ENCODE measurements at places on chromosomes 13 and 19.

GRCh38 chr13:95354680-95355487 is 53.6 kb upstream of the ABCC4 start:
- no peak for DNase-seq

DNA sequence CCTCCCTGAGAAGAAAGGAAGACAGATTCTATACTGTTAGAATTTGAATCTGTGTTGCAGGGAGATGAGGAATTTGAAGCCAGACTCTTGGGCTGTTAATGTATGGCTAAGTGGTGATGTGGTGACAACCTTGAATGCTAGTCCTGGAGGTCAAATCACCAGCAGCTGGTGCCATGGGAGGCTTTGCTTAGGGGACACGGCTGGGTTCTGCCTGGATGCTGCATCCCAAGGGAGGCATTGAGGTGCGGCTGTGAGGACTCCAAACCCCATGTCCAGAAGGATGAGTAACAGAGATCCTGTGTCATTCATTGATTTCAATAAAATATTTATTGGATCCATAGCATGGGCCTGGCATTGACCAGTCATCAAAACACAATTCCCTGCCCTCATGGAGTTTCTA is 42.3 kb downstream of the RFX2 start:
- no peak for DNase-seq

DNA sequence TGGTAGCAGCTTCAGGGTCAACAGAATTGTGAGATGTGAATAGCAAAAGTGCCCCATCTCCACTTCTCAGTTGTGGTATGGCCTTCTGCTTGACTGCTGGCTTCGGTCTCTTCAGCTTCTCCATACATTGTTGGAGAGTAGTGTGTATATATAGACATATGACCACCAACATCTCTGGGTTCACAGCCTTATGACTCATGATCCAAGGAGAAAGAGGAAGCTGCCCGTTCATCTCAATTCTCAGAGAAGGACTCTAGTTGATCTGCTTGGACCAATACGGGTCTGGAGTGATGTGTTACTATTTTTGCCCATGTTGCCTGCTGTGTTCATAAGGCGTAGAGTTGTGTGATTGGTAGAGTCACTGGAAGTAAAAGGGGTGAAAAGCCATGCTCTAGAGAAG is 3.6 kb upstream of the COMMD6 start:
- no peak for DNase-seq

- DNase-seq = no peak
Measured at GRCh38 chr13:27860743-27861142, 59.1 kb upstream of the PDX1 start.

DNA sequence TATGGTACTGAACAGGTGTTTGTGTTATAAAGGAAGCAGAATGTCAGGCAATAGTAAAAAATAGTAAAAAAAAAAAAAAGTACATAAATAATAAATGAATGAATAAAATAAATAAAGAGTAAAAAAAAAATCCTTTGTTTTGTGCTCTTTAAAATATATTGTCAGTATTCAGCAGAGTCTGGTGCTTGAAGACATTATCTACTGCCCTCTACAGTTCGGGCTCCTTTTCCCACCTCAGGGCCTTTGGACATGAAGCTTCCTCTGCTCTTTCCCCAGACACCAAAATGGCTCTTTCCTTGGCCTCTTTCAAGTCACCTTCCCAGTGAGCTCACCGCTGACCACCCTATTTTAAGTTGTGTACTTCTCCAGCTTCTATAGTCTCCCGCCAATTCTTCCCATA is 137.5 kb downstream of the TNFRSF19 start:
- no peak for DNase-seq

DNA sequence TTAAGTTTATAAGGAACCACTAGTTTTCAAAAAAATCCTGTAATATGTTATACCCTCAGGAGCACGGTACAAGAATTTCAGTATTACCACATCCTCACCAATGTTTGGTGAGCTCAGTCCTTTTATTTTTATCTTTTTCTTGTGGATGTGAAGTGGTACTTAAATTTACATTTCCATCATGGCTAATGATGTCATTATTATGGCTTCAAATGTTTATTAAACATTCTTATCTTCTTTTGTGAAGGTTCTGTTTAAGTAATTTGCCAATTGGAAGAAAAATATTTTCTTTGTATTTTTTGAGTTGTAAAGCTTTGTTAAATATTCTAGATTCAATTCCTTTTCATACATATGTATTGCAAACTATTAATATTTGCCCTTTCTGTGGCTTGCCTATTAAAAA is 291.0 kb downstream of the ENOX1 start:
- no peak for DNase-seq

DNA sequence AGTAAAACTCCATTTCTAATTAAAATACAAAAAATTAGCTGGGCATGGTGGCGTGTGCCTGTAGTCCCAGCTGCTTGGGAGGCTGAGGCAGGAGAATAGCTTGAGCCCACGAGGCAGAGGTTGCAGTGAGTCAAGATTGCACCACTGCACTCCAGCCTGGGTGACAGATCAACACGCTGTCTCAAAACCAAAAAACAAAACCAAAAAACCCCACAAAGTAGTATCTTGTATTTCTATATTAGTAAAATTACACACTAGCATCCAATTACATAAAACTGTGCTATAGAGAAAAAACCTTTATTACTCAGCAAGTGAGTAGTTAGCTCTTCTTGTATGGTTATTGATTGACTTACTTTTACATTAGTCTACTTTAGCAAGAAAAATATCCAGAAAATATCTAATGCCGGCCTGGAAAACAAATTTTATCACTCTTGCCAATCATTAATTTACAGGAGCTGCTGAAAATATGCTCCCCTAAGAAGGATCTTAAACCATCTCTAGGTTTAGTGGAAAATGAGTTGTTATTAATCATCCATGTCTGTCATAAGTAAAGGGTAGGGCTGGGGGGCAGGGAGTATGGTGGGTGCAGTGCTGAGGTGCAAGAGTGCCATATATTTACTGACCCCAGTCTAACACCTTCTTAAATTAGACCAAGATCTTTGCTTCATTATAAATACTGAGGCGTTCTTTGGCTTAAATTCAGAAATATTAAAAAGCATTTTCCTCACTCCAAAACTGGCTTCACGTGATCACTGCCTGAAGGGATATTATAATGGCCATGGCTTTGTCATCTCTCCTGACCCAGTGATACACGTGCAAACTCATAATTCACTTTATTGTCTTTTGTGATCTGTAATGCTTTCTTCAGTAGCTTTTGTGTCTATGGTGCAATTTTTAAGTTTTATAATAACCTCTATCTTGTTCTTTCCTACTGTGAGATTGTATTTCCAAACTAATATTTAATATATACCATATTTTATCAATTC is 44.1 kb downstream of the UBL3 start:
- DNase-seq = no peak

- no peak for DNase-seq
Measured at GRCh38 chr19:27833031-27833430, 1379.9 kb downstream of the UQCRFS1 start.

GRCh38 chr19:2494084-2494446 is 18.1 kb downstream of the GADD45B start:
- DNase-seq = peak; percentile 89

GRCh38 chr13:110916301-110917142 is 1.7 kb upstream of the ANKRD10 start:
- DNase-seq = peak; percentile 59

GRCh38 chr13:27792393-27793218 is at the start of gene GSX1:
GSX1 (plus strand) TSS chr13:27792483; CDS start chr13:27792691, 208 bp downstream.
- DNase-seq = peak; percentile 65

- DNase-seq = peak; percentile 78
Measured at GRCh38 chr19:32675720-32676185, at the start of gene RGS9BP. RGS9BP (plus strand) TSS chr19:32675848; CDS start chr19:32676264, 416 bp downstream.

DNA sequence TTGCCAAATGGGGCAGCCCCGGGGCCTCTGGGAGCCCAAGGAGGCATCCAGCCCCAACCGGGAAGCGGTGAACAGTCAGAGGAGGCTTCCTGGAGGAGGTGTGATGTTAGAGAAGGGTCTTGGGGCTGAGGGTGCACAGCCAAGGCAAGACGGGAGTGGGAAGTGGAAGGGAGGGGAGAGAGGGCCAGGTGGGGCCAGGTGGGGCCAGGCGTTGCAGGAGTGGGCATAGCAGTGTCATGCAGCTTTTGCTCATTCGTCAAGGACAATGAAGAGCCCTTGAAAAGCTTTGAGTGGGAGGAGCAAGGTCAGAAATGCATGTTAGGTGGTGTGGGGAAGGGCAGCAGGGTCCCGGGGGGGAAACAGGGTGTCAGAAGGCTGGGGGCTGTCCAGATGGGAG is 1.8 kb downstream of the FBN3 start:
- no peak for DNase-seq

DNA sequence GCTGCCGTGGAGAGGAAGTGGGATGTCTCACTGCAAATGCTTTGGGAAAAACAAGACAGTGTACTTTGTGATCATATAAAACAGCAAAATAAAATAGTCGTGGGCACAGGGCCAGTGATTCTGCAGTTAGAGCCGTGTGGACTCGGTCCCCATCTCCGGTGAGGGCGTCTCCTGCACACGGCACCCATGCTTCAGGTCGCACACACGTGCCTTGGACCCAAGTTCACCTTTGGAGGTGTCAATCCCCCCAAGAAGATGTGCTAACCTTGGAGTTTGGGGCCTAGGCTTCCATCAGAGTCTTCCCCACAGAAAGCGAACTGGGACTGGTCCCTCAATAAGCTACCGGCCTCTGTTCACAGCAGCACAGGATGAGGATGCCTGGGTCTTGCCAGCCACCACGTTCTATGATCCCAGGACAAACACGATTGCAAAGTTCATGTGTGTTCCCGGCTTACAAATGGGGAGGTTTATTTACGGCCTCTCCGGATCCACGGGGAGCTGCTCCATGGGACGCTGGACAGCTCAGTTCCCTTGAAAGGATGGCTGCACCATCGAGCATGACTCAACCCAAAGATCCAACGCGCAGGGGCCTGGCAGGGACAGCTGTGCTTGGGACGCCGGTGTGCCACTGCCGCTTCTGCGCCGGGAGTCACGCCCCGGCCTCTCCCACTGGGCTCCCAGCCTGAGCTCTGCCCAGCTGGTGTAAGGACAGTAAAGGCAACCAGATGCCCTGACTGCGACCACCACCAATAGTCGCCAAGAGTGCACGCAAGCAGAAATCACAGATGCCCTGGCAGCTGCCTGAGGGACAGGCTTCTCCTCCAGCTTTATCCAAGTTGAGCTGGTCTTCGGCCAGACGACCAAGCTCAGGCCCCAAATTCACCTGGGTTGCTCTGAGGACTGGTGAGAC is 8.6 kb downstream of the GAS6 start:
- DNase-seq = no peak

GRCh38 chr19:54021932-54022331 is 30.5 kb downstream of the CACNG6 start:
- DNase-seq = no peak

DNA sequence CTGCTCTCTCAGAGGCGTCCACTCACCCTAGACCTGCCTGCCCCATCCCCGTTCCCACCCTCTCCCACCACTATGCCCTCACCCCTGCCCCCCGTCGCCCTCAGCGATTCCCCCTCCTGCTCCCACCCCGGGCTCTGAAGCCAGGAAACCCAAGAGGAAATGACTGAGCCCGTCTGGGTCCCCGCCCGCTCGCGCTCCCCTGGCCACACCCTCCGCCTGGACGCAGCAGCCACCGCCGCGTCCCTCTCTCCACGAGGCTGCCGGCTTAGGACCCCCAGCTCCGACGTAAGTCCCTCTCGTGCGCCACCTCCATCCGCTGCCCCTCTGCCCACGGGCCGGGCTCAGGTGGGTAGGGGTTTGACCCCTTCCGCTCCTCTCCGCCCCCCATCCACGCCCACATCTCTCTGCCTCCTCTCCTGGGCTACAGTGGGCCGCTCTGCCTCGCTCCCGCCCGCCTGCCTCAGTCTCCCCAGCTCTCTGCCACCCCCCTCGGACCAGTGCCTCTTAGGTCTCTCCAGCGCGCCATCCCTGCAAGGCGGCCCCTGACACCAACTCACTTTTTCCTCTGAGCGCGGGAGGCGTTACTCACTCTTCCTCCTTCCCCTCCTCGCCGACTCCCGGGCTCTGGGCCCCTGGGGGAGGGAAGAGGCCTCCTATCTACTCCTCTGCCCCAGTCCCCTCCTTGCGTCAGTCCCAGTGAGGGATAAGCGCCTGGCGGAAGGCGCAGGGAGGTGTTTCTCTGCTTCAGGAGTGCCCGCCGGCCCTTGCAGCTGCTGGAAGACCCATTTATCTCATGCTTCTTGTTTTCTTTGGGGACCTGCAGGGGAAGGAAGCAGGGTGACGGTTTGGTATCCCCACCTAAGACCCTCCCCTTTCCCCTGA is at the start of gene FXYD5:
TSS of gene FXYD5 (plus strand) at position 211 of the 882 bp plus-strand sequence. CDS start 816 bp downstream, outside the sequence.
- peak; percentile 93 for DNase-seq

- DNase-seq = no peak
Measured at GRCh38 chr13:75723901-75724300, 87.8 kb downstream of the LMO7 start.
